ENCODE measurements at places on chromosomes 13 and 19.

- DNase-seq: peak; percentile 26
Measured at GRCh38 chr19:4399812-4400134, 574 bp downstream of the SH3GL1 start.

DNA sequence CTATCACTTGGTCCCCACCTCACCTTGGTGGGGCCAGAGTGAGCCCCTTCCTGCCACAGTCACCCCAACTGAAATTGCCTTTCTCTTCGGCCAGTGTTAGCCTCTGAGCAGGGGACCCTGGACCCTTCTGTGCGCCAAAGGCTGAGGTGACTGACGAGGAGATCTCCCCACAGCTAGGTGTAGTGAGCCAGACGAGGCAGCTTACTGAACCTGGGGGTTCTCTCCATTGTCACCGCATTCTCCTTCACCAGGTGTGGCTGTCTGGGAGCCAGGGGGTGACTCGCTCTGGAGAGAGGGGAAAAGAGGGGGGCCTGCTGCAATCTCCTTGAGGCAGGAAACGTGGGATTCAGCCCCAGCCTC lies 1.3 kb downstream of the RPS28 start:
- no peak for DNase-seq

GRCh38 chr13:105502193-105502592 lies 1033.3 kb downstream of the EFNB2 start:
- no peak for DNase-seq

DNA sequence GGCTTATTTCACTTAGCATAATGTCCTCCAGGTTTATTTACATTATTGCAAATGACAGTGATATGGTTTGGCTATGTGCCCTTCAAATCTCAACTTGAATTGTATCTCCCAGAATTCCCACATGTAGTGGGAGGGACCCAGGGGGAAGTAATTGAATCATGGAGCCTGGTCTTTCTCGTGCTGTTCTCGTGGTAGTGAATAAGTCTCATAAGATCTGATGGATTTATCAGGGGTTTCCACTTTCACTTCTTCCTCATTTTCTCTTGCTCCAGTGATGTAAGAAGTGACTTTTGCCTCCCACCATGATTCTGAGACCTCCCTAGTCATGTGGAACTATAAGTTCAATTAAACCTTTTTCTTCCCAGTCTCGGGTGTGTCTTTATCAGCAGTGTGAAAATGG lies 109.6 kb downstream of the VWA8 start:
- no peak for DNase-seq

GRCh38 chr19:12485052-12485416 lies 418 bp upstream of the ZNF709 start:
- no peak for DNase-seq

DNA sequence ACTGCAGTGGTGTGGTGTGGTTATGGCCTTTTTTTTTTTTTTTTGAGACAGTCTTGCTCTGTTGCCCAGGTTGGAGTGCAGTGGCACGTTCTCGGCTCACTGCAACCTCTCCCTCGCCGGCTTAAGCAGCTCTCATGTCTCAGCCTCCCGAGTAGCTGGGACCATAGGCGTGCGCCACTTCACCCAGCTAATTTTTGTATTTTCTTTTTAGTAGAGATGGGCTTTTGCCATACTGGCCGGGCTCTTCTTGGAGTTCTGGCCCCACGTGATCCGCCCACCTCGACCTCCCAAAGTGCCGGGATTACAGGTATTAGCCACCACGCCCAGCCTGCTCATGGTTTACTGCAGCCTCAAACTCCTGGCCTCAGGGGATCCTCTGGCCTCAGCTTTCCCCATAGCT lies 7.0 kb downstream of the PDCD2L start:
- no peak for DNase-seq

DNA sequence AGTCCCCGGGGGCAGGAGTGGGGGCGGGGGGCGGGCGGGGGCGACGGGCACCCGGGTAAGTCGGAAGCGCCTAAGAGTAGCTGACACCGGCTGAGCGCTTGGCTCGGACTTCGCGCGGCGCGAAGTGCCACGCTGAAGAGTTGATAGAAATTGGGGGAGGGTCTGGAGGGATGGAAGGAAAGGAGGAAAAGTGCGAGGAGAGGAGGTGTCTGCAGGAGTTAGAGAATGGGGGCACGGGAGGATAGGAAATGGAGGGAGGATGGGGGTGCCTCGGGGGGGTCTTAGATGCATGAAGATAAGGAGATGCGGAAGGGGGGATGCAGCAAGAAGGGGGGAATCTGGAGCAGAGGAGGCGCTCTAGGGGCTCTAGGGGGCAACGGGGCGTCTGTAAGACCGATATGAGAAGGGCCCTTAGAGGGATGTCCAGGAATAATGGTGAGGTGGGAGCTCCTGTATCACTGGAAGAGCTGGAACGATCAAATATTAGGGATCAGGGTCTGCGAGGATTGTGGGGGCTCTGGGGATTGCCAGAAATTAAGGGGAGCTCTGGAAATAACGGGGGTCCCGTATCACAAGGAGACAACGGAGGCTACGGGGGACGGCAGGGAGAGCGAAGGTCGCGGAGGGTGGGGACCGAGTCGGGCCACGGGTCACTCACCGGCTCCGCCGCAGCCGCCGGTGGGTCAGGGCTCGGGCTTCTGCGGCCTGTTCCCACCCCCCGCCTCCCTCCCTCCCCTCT lies at the start of gene MYPOP:
MYPOP (minus strand) TSS at position 702 of the 739 bp plus-strand sequence. CDS start 840 bp downstream, outside the sequence.
- DNase-seq: no peak

GRCh38 chr19:33278403-33279269 lies 23.7 kb downstream of the CEBPA start:
- DNase-seq: no peak

- peak; percentile 10 for DNase-seq
Measured at GRCh38 chr13:60759499-60759898, 362.5 kb downstream of the TDRD3 start.

DNA sequence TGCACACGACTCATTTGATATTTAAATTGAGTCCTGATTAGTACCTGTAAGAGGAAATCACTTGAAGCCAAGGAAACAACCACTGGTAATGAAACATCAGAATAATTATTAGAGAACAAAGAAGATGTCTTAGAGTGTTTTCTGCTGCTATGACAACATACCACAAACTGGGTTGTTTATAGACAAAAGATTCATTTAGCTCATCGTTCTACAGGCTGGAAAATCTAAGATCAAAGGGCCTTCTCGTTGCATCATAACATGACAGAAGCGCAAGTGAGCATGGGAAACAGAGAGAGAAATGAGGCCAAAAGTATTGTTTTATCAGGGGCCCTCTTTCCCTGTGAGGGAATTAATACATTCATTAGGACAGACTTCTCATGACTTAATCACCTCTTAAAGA lies 1024.0 kb upstream of the PCDH9 start:
- no peak for DNase-seq

DNA sequence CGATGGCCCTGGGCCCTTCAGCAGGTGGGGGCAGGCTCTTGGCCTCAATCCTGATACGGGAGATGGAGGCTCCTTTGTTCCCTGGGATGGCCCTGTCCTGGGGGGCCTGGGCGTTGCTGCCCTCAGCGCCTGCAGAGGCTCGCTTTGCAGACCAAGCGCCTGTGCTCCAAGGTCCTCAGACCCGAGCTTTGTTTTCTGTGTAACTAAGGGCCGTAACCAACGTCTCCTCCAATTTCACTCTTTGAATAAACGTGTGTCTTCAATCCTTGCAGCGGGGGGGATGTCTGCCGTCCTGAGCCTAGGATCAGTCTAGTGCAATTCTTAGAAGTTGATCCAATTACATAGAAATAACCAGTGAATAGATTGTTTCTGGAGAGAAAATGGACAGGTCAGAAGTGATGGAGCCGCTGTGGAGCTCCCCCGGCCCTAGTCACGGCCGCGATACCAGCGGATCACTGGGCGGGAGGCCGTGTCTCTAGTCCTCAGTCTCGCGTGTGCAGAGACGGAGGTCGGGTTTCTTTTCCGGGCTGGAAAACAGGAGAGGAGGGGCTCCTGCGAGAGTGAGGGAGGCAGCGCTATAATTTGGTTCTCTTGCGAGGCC lies 5.3 kb downstream of the PTBP1 start:
- DNase-seq: no peak

DNA sequence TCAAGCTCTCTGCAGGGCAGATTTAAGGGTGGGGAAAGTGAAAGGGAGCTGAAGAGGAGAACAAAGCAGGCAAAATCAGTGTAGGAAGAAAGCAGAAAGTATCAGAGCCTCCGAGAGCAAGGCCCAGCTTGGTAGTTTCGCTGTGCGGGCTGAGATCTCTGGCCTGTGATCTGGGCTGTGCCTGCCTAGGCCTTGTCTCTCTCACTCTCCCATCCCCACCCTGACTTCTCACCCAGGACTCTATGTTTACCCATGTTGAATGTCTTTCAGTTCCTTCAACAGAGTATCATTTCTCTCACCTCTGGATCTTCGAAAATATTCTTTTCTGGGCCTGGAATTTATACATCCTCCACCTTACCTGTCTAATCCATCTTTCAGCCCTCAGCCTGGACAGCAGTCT lies 391.3 kb downstream of the FOXO1 start:
- no peak for DNase-seq

DNA sequence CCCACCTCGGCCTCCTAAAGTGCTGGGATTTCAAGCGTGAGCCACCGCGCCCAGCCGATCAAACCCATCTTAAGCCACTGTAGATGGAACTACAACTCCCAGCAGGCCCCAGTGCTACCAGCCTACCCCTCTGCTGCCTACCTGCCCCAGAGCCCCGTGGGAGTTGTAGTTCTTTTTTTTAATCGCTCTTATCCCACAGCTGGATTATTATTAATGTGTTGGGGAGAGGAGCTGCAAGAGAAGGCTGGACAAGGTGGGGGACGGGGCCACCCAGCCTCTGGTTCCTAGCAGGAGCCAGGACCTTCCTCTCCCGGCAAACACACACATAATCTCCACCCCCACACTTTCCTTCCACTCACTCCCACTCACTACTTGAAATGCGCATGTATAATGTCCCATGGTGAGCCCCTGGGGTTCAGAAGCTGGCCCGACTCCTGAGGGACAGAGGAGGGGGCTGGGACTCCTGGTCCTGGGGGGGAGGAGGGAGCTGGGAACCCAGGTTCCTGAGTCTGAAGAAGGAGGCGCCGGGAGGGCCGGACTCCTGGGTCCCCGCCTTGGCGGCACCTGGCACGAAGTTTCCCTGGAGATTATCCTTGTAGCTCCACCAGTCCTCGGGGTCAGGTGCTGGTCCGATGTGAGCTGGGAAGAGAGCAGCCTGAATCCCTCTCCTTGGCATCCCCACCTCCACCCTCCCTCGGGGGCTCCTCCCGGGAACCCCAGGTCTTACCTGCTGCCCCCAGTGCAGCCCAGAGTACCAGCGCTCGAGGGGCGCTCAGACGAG lies 958 bp downstream of the CA11 start:
- DNase-seq: peak; percentile 86

GRCh38 chr19:35090506-35091214 lies 25.0 kb upstream of the FXYD3 start:
- peak; percentile 78 for DNase-seq

DNA sequence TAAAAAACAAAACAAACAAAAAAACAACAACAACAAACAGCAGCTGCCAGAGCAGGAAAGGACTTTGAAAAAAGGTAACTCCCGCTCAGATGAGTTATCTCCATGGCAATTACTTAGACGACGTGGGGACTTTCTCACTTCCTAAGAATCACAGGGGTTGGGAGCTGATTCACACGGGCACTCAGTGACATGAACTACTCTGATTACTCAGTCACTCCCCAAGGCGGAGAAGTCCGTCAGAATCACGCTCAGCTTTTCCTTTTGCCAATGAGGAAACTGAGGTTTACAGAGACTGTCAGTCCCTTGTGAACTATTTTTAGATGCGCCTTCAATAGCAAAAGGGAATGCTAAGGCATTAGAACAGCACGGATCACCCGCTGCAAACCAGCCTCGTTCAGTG lies 32.3 kb upstream of the MATK start:
- peak; percentile 60 for DNase-seq

GRCh38 chr19:41449079-41449864 lies 6.3 kb downstream of the ERICH4 start:
- DNase-seq: peak; percentile 75

DNA sequence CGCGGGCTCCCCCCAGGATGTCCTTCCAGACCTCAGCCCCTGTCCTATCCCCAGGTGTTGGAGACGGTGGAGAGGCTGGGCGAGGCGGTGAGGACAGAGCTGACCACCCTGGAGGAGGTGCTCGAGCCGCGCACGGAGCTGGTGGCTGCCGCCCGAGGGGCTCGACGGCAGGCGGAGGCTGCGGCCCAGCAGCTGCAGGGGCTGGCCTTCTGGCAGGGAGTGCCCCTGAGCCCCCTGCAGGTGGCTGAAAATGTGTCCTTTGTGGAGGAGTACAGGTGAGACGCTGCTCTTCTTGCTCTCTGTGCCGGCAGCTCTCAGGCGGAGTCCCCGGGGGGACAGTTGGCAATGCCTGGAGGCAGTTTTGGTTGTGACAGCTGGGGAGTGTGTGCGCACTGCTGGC lies 6.9 kb downstream of the TTYH1 start:
- no peak for DNase-seq

DNA sequence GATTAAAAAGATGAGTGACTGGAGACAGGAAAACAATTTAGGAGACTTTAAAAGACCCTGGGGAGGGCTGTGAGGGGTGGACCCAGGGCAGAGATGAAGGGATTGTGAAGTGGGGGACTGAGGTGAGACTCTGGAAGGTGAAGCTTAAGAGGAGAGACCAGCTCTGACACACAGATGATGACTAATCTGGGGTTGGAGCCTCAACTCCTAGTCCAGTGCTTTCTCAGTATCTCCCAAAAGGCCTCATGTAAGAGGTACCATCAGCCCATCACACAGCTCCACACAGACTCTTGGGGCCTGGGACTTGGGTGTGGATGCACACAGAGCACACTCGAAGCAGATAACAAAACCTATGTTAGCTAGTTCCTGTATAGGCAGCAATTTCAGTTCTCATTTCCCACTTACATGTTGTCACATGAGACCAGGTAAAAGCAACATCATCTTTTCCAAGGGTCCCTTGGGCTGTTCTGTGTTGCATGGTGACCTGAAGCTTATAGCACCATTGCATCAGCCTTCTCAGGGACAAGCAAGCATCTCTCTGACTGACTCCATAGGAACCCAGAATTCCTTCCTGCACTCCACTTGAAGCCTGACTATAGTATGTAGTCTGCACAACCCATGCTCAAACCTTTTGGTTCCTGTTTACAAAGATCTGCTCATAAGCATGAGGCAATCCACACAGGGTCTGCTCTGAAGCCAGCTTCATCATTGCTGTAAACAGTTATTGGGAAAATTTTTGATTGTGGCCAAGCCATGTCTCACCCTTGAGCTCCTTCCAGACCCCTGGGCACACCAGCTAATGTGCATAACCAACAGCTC lies 88.6 kb upstream of the MYCBP2 start:
- DNase-seq: no peak

DNA sequence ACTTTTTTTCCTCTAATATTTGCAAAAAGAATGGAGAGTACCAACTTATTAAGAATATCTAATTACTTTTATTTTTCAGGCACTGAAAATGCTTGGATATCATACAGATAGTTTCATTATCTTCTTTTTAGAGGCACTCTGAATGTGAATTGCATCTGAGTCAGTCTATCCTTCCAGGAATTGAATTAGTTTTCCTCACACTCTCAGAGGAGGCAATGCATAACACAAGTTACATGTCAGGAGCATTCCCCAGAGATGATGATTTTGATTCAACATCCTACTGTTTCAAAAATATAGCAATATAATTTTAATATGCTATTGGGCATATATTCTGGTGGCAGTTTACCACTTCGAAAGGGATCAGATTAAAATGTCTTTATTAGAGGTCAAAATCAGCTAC lies 1315.4 kb downstream of the PCDH9 start:
- DNase-seq: peak; percentile 89

- peak; percentile 92 for DNase-seq
Measured at GRCh38 chr13:110756219-110756631, 42.7 kb downstream of the ING1 start.
